ENCODE measurements at places on chromosomes 5 and 9.

DNA sequence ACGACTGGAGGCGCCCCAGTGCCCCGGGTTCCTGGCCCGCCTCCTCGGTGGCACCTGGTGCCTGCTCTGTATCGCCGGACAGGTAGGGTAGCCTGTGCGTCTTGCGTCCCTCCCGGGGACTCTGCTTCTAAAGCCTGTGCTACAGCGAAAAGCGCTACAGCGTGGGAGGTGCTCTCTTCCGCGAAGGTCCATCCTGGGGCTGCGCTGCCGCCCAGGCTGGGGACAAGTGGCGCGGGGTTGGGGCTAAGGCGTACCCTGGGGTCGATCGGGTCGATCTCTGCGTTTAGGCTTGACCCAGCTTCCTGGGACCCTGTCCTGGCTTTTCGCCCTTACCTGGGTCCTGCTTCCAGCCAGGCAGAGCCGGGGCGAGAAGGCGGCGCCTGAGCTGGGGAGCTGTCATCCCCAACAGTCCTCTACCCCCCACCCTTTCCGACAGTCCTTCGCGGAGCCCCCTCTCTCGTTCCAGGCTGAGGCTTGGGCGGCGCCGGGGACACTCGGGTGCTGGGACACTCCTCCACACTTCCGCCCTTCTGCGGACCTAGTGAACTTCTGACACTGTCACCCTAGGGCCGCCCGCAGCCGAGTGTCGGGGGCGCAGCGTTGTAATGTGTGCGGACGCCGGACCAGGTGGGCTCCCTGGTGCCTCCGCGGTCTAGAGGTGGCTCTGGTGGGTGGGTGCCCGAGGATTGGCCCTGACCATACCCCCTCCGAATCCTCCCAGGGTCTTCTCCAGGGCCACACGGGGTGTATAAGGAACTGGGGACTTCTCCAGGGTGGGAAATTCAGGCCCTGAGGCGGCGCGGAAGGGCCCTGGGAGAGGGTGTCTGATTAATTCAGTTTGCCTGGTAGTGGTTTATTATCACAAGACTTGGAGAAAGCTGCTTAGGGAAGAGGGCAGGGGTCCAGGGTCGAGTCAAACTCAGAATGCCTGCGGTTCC is 328.2 kb downstream of the SH3GL2 start:
- DNase-seq, result no peak

DNA sequence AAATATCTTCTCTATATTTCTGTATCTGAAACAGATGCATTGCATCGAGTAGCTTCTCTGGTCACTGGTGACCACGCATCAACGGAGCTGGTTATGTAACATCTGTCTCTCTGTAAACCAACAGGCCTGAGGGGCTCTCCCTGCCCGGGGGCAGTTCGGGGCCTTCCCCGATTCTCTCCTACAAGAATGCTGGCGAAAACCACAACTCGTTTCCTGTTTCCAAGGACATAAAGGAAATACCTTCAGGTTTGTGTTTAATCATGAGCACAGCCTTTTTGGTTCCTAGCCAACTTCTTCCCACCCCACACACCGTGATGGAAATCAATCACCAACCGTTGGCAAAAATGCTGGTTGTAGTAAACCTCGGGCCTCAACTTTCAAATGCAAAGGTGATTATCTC is 25.1 kb downstream of the GDNF start:
- no peak for DNase-seq

DNA sequence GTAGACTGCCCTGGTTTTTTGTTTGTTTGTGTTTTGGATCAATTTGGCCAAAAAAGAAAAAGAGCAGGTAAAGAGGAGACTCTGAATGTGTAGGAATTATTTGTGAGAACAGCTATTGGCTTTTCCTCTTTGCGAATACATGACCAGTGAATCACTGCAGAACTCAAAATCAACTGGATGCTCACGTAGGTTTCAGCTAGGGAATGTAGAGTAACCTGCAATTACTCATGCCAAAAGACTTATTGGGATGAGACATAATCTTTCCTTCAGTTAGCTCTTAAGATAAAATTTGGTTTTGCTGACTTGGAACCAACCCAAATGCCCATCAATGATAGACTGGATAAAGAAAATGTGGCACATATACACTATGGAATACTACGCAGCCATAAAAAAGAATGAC is 348.0 kb downstream of the NPR3 start:
- no peak for DNase-seq

DNA sequence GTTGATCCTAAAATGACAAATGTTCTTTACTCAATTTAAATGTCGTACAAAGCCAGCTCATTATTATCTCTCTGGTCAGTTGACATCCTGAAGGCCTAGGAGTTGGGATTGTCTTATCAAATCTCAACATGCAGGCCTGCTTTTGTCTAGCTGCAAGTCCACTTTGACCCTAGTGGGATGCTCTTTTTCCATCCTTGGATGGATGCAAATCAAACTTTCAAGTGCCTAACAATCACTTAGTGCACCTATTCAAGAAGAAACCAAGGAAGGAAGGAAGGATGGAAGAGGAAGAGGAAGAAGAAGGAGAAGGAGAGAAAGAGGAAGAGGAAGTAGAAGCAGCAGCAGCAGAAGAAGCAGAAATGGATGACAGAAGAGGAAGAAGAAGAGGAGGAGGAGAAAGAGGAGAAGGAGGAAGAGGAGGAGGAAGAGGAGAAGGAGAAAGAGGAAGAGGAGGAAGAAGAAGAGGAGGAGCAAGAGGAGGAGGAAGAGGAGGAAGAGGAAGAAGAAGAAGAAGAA is 109.6 kb downstream of the PIK3R1 start:
- no peak for DNase-seq

- no peak for DNase-seq
Measured at GRCh38 chr9:87685871-87686519, 39.9 kb upstream of the CTSL start.

GRCh38 chr9:37531699-37532098 is 44.5 kb downstream of the FBXO10 start:
- no peak for DNase-seq

GRCh38 chr5:54990841-54991258 is 5.5 kb upstream of the ESM1 start:
- peak; percentile 78 for DNase-seq

DNA sequence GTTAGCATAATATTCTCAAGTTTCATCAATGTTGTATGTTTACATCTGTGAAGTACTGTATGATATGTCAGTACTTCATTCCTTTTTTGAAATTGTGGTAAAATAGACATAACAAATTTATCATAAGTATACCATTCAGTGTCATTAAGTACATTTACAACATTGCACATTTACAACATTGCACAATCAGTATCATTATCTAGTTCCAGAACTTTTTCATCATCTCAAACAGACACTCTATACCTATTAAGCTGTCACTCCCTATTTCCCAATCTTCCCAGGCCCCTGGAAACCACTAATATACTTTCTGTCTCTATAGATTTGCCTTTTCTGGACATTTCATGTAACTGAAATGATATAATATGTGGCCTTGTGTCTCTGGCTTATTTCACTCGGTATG is 75.1 kb upstream of the ATG10 start:
- DNase-seq, result no peak

Measured in AG04449 (cell line).